HS-5 (cell line): ENCODE measurements at places on chromosomes 12 and 14.
A peak's percentile ranks its signal among the peaks of the same experiment; 100 is the strongest.

- DNase-seq, result no peak
Observed at GRCh38 chr12:117161460-117162166, 28.7 kb downstream of the FBXO21 start.

- DNase-seq, result no peak
Observed at GRCh38 chr14:94660306-94660946, 48.2 kb downstream of the SERPINA3 start.

DNA sequence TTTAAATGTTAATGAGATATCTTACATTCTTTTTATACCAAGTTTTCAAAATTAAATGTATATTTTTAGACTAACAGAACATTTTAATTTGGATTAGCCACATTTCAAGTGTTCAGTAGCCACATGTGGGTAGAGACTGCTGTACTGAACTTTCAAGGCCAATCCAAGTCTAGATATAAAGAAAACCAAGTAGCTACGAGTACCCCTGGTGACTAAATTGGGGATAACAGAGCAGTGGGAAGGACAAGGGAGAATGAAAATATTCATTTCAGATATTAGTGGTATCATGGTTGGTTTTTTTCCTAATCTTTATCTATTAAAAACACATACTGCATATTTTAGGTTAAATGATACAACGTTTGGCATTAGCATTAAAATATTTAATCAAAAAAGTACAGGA, 69.4 kb upstream of the RHOJ start:
- DNase-seq, result no peak

- no peak for DNase-seq
Observed at GRCh38 chr12:108668542-108668941, 34.8 kb upstream of the SELPLG start.

- no peak for DNase-seq
Observed at GRCh38 chr14:72924337-72924736, 1.9 kb upstream of the DCAF4 start.

DNA sequence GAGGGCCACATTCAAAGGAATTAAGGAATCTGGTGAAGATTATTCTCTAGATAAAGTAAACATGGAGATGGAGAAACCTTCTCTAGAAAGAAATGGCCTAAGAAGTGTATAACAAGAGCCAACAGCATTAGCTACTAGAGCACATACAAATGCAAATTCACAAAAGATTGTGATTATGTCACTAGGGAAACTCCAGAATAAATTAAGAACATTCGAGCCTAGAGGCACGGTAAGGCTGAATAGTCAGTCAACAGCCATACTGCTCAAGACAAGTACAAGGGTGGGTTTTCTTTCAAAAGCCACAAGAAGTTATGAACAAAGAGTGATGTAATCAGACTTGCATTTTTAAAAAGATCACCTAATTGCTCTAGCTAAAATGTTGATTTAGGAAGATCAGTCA, 25.4 kb downstream of the PPP4R3A start:
- no peak for DNase-seq

- no peak for DNase-seq
Observed at GRCh38 chr14:88023658-88024187, 18.8 kb downstream of the GPR65 start.

DNA sequence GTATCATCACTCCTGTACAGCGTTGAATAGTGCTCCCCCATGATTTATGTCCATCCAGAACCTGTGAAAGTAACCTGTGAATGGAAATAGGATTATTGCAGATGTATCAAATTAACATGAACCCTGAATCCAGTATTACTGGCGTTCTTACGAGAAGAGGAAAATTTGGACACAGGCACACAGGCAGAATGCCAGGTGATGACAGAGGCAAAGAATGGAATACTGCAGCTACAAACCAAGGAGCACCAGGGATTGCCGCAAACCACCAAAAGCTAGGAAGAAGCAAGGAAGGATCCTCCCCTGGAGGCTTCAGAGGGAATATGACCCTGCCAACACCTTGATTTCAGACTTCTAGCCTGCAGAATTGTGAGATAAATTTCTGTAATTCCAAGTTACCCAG, 113.5 kb upstream of the EGLN3 start:
- DNase-seq, result no peak

GRCh38 chr12:3537719-3538465, 46.9 kb downstream of the PRMT8 start:
- no peak for DNase-seq

DNA sequence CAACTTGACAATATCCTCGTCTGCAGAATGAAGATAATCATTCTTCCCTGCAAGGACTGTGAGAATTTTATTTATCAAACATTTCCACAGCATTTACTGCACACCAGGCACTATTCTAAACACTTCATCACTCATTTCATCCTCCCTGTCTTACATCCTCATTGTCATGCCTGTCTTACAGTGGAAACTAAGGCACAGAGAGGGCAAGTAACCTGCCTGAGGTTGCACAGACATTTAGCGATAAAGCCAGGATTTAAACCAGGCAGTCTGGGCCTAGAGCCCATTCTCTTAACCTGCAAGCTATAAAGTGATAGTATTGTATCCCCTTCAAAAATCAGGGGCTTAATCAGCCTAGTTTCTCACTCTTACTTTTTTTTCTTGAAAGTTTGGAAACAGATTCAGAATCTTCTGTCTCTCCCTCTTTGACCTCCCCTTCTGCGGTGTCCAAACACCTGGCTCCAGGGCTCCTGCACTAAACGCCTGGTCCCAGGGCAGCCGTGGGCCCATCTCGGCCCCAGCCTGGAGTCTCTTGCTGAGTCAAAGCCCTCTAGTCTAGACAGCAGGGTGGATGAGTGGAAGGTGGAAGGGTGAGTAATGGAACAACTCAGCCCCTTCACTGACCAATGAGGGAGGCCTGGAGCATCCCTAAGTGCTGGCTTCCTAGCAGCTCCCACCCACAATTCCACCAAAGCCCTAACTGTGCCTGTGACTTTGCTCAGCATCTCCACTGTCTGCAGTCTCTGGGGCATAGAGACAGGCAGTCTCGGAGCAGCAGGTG, 12.5 kb downstream of the ISM2 start:
- peak; percentile 18 for DNase-seq

GRCh38 chr14:54488646-54489317, at the start of gene GMFB:
Gene GMFB (minus strand): TSS chr14:54488980. CDS start chr14:54488927, 53 bp downstream.
- peak; percentile 65 for DNase-seq

DNA sequence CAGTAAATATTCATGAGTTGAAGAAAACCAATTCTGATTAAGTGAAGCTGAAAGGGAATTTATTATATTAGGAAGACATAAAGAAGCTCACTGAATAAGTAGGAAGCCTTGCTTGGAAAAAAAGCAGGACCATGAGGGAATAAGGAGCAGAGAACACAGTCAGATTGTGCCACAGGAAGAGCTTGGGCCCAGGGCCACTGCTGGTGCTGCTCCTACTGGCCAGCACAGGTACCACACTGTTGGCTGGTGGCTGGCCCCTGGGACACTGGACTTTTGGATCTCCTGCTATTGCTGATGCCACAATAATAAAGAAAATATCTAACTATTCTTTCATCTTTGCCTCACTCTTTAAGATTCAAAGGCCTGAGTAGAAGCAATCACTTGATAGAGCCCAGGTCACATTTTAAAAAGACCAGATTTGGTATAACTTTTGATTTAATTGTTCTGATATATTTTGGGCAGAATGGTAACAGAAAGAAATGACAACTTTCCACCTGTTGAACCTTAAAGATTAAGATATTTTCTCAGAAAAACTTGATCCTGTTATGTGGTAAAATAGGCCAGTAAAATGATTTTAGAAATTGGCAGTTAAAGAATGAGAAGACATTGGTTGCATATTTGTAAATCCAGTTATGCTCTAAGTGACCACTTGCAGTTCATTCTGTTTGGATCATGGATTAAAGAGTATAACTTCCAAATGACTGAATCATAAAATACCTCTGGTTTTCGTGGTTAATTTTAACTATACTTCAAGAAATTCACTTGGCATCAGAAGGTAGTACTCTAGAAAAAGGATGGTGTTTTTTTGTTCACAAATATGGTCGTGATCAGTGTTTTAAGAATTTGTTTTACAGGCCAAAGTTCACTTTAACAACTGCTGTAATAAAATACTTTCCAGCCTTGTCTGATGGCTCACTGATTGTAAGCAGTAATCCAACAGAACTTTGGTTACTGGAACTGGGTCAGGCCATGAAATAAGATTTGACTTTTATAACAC, 68.3 kb downstream of the DERA start:
- peak; percentile 82 for DNase-seq

GRCh38 chr14:101128478-101129321, 225.2 kb upstream of the RTL1 start:
- DNase-seq, result no peak
